HT1080 (cell line): ENCODE measurements at places on chromosomes 5 and 9.

DNA sequence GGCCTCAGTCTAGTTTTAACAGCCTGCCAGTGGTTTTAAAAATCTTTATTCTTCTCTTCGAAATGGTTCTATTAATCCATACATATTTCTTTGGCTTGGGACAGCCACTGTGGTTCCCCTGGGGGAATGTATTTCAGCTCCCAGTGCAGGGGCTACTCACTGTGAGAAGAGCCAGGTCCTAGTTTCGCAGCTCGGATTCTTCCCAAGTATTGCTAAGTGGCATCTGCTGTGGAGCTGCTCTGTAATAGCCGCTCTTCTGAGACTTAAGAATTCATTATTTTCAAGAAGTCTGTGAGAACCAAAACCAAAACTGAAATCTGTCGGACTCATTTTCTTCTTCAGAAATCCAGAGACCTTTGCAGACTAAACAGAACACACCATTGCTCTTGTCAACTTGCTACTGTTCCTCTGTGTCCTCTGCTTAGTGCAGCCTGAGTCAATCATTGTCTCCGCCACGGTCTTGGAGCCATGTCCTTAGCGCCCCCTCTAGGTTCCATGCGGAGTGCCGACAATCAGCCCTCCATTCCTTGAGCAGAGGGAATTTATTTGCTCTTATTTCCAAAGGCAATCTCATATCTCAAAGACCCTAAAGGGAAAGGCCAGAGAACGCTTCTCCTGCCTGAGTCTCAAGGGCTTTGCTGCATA is 478.2 kb downstream of the SPATA31D1 start:
- DNase-seq: no peak

GRCh38 chr9:37917313-37917731 is 13.4 kb upstream of the SLC25A51 start:
- DNase-seq: no peak

DNA sequence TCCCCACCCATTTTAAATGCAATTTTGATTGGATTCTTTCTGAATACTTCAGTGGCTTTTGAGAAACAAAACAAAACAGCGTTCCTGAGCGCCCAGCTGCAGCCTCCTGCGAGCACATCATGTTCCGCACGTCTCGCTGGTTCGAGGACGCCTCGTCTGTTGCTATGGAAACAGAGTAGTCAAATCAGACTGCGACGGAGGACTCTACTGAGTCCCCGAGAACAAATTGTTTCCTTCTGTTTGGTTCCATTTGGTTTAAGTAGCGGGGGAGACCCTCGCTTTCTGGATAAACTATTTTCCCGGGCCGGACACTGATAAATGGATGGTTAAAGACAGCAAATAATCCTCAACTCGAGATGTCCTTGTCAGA is 69.0 kb downstream of the SLC28A3 start:
- DNase-seq: no peak

DNA sequence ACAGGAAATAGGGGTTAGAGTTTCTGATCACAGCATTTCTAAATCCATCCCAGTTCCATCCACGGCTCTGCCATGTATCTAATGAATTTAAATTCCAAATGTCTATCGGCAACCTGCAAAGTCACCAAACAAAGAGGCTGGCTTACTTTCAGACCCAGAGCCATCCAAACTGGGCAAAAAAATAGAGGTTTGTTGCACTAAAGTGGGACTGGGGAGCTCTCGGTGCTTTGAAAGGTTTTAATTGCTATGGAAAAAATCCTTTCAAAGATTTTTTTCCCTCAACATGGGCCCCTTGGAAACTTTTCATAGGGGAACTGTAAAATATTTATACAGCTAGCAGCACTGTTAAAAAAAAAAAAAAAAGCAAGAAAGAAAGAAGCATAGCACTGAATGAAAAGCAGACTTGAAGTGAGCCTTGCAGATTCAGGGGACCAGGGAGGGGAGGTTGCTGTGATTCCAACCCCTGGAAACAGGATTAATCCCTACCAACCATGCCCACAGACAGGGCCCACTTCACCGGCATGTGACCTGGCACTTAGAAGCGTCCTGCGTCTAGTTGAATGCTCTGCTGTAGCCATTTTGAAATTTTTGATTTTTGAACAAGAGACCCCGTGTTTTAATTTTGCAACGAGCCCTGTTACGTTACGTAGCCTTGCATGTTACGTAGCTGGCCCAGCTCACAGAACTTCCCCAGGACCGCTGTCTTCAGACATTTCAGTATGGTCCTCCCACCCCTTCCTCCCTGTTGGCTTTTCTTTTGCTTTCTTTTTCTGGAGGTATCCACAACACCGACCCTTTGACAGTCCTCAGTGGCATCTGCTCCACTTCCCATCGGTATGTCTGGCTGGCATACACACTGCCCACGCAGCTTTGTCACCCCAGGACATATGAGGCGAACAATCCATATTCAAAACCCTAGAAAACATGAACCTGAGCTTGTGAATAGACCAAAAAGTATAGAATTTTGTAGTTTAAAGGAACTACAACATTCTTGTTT is 105.3 kb upstream of the NFIB start:
- DNase-seq: no peak

DNA sequence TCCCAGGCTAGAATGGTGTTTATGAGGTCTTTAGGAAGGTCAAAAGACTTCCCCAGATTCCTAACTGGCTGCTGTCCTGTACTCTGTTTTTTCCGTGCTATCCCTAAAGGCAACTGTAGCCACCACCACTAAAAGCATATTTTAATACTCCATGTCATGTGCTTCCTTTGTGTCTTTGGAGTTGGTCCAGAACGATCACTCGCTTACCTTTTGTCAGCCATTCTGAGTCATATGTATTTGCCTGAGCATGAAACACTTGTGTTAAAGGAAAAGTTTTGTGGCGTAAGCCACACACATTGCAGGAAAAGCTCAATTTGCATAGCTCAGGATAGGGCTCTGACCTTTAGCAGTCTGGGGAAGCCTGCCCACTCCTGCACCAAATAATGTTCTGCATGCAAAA is 299.6 kb downstream of the NTRK2 start:
- peak; percentile 50 for DNase-seq
